ENCODE measurements at places on chromosomes 4 and X.

DNA sequence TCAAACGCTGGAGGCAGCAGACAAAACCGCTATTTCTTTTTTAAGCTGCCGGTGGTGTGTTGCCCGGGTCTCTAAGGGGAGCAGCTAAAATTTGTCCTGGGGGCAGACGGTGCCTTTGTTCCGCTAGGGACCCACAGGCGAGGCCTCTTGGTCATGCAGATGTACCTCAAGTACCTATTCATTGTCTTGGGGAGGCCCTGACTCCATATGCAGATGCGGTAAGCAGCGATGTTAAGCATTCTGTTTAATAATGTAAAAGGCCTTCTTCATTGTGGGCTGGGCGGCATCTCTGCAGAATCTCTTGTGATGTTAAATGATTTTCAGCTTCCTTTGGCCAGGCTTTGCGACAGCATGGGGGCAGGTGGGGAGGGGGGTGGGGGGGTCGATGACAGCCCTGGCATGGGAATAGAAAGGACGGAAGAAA, 98.9 kb upstream of the PJA1 start:
- no peak for DNase-seq

DNA sequence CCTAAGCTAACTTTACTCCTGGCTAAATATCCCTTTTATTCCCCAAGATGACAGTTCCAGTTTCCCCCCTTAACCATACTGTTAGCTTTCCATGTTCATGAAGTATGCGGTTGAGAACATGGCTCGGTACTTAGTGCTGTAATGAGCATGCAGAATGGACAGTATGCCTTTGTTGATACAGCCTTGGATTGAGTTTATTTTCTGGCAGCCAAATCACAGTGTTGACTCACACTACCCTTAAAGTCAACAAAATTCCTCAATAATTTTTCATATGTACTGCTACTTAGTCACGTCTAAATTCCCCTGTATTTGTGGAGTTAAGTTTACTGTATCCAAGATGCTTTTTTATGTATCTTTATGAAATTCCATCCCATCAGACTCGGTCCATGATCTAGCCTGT, 1.4 kb upstream of the VEGFC start:
- DNase-seq, result peak; percentile 69

DNA sequence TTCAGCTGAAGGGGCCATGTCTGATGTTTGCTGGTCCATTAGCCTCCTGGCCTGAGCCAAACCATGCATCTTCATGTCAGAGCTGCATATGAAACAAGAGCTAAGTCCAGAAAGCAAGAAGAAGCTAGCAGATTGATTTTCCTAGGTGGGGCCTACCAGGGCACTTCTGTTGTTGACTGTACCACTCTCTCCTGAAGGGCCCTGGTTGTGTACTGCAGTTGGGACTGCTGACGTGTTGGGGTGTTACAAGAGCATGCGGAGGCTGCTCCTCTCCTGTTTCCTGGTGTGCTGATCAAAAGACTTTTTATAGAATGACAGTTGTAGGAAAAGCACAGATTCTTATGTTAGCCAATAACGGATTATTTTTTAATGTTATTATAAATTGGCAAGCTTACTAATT, 145.1 kb downstream of the TBL1X start:
- DNase-seq, result no peak

DNA sequence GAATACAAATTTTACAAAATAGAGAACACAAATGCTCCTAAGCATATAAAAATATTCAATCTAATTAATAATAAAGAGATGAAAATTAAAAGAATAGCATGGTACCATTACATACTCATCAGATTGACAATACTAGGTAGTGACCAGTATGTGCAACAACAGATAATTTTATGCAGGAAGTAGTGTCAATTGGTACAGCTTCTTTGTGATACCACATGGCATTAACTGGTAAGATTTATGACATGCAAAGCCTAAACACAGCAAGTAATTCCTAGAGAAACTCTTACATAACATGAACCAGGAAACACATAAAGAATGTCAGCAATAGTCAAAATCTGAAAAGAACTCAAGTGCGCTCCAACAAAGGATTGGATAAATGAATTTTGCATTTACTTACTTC, 26.3 kb downstream of the CXCL2 start:
- DNase-seq, result no peak

DNA sequence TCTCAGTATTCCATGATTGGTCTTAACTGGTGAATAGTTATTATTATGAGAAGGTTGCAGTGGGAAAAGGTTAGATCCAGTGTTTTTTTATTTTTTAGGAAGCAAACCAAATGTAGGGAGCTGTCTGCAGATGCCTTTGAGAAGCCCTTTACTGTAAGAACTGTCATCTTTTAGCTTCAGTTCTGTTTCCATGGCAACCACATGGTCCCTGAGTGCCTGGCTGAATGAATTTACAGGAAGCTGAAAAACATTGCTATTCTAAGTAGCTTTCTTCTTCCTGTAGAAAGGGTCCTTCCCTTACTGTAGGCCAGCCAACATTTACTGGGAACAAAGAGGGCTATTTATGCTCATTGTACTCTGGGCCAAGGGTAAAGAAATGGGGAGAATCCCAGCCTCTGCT, 103.3 kb downstream of the DCLK2 start:
- peak; percentile 62 for DNase-seq

DNA sequence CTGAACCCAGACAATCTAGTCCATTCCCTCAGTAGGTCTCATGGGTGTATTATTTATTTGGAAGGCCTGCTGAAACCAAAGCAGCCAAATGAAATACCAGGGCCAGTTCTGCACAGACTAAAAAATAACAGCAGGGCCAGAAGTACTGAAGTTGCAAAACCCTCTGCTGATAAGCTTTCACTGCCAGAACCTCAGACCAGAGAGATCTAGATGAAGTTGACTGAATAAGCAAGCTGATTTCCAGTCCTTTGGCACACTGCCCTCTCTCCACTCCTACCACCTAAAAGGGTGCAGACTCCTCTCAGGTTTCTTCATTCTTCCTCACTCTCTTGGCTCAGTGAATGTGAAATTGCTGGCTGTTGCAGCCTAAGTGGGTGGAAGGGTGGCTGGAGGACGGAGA, 276.7 kb upstream of the KLF3 start:
- DNase-seq, result no peak

GRCh38 chrX:65755786-65756185, 88.3 kb downstream of the MSN start:
- no peak for DNase-seq

- DNase-seq, result no peak
Observed at GRCh38 chr4:76943790-76944189, 5.8 kb upstream of the SEPTIN11 start.

DNA sequence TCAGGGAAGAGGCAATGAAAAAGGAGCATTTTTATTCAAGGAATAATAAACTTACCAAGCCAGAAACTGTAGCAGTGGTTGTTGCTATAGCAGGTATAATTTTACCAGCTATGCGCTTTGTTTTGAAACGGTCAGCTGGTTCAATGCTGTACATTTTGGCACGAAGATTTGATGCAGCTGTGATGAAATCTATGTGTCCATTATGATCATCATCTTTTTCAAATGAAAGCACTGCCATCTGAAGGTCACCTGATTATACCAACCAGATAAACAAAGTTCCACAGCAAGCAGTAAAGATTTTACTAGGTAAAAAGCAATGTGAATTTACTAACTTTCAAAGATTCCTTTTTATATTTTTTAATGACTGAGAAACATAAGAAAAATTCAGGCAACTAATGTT, 66.4 kb downstream of the STAP1 start:
- DNase-seq, result no peak

DNA sequence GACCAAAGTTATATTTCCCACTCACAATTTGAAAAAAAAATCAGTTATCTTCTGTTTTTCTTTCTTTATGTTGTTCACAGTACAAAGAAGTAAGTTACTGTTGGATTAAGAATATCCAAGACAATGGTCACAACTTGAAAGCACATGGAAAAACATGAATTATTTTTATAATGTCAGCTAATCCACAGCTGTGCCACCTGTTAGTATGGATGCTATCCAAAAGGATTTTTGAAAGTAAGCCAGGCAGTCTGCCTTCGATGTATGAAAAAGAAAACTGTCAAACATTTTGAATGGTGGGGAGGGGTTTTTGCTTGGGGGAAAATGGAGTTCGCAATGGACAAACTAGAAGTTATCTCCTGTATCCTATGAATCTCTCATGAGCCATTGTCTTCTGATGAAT, 6.2 kb downstream of the GPM6A start:
- no peak for DNase-seq

GRCh38 chr4:186689476-186689875, 34.2 kb downstream of the FAT1 start:
- no peak for DNase-seq

DNA sequence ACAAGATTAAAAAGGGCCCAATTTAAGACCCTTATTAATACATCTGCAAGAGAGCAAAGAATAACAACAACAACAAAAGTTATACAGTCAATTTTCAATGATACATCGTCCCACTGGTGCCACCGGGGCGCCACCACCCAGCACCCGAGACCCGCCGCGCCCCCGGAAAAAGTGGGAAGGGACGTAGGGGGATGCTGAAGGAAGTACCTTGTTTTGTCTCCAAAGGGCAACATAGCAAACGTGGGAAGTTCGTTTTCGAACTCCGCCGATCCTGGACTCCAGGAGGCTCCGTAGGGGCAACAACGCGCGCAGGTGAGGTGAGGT, 1.7 kb downstream of the PDE5A start:
- no peak for DNase-seq

DNA sequence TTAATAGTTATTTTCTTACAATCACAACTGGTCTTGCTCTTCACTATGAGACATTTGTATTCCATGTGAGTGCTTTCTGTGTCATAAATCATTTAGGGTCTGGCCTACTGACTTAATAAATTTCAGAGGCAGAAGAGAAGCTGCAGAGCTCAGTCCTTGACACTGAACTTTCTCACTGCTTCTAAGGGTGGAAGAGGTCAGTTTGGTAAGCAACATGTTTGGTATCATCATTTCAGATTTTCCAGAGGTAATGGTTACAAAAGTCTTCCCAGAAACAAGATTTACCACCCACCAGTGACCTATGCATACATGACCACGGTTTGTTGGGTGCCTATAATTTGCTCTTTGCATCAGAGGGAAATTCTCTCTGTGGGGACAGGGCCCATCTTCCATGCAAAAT, 148.6 kb downstream of the NR3C2 start:
- DNase-seq, result no peak

DNA sequence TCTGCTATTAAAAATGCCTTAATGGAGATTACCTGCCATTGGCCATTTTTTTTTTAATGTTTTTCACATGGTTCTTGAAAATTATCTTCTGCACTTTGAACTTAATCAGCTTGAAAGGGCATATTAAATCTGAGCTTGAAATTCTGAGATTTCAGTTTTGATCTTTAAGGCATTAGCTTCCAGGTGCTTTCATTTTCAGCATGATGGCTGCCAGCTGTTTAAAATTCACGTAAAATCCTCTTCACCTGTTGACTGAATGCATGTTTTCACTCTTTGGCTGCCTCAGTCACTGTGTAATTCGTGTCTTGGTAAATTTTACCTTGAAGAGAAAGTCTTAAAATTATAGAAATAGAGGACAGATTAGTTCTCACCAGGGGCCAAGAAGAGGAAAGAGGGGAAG, 39.6 kb downstream of the SMAD1 start:
- DNase-seq, result no peak

DNA sequence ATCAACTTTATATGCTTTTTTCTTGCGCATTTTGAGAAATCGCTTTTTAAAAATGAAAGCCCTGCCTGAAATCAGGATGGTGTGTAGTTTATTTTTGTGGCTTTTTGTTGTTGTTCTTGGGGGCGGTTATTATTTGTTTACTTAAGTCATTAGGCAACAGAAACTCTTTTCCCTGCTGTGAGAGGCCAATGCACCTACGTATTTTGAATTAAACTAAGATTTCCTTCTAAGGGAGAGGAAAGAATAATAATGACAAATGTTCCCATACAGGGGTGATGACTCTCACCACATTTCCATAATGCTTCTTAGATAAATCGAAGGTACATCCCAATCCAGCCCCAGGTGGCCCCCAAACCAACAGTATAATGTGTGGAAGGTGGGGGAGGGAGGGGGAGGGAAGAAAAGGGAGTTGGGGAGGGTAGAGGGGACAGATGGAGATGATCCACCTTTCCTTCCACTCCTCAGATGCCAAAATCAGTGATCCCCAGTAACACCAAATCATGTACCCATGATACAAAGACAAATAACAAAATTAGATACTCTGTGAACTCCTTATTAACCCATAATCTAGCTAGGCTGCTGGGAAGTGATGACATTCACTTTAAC, 39.6 kb downstream of the ZNF827 start:
- no peak for DNase-seq

GRCh38 chr4:139599594-139600374, 43.8 kb upstream of the SETD7 start:
- DNase-seq, result peak; percentile 68

DNA sequence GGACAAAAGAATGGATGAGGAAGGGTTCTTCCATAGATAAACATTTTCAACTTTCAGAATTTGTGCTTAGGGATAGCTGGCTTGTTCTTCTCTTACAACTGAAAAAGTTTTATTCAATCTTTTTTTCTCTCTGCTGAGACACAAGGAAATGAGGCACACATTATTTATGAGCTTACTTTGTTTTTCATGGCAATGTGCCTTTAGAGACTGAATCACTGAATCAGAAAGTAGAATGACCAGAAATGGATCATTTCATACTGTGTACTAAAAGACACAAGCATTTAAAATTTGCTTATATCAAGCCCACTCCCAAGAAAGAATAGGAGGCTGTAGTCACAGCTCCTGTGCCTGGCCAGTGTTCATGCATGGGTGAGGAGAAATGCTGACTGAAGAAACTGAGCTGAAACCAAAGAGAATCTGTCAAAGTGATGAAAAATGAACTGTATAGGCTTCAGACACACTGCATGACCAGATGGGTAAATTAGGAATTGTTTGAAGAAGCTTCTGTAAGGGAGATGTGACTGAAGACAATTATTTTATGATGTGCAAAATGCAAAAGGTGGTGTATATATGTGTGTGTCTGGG, 413.8 kb downstream of the RAPGEF2 start:
- DNase-seq, result no peak

- DNase-seq, result no peak
Observed at GRCh38 chrX:99172958-99173357, 1237.1 kb downstream of the PCDH19 start.

GRCh38 chr4:119523399-119523798, 105.2 kb downstream of the PDE5A start:
- no peak for DNase-seq

DNA sequence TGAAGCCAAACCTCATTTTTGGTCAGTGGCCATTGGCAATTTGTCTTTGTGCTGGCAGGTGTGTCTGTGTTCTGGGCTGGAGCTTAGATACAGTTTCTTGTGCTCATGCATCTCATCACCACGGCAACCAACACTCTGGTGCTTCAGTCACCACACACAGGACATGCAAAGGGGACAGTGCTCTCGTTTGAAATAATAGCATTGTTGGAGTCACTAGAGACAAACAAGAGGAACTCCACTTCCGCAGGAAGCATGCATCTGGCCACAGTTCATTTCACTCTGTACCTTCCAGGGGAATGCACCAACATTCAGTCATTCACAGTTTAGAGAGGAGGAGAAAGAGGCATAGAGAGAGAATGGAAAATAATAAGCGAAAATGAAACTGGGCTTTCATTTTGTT, 267.4 kb downstream of the ANK2 start:
- no peak for DNase-seq

DNA sequence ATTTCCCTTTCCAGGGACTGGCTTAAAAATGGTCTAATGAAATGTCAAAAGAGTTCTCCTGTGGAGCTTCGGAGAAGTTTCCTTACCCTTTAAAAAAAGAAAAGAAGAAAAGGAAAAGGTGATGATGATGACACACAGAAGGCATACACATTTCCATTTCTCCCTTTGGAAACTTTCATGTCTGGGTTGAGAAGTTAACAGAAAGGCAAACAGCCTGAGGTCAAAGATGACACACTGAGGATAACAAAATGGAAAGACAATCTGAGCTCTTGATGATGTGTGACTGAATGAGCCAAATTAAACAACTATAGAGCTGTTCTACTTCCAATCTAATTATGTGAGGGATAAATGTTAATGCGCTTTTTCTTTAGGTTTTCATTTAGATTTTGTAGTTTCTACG, 32.2 kb downstream of the NFXL1 start:
- peak; percentile 6 for DNase-seq
